ENCODE measurements at places on chromosomes 5 and 9.

GRCh38 chr5:55657443-55657842 lies 54.7 kb downstream of the SLC38A9 start:
- DNase-seq: no peak

GRCh38 chr5:147455822-147456450 lies 53.9 kb downstream of the DPYSL3 start:
- no peak for DNase-seq

- peak; percentile 45 for DNase-seq
These were observed 101.1 kb upstream of the GNAQ start for GRCh38 chr9:78132701-78133058.

GRCh38 chr5:115810761-115811160 lies 5.7 kb downstream of the CDO1 start:
- DNase-seq: no peak

GRCh38 chr5:171966270-171966669 lies 40.2 kb downstream of the FBXW11 start:
- DNase-seq: no peak

GRCh38 chr9:106333481-106333880 lies 529.5 kb upstream of the ZNF462 start:
- DNase-seq: no peak

- DNase-seq: no peak
These were observed 161.1 kb downstream of the EPB41L4A start for GRCh38 chr5:112257976-112258375.

Measured in naive thymus-derived CD4-positive, alpha-beta T cell (primary cell).